ENCODE measurements at places on chromosomes 3 and 15.

DNA sequence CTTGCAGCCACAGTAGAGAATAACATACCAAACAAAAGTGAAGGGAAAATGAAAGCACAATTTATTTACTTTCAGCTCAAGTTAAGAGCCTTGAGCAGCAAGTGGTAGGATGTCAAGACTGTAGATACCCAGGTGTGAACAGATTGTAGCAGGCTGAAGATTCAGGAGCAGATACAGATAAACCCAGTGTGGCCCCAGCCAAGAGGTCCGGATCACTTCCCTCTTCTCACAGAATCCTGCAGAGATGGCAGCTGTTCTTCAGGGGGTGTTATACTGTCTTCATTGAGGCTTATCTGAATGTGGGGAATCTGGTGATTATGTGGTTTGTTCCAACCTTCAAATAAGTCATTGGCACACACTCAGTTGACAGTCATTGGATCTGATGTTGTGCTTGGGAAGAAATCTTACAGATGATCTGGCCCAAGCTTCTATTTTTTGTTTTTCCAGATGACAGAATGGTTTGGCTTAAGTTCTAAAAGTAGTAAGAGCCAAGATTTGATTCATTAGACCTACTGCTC lies 2.2 kb downstream of the STARD9 start:
- DNase-seq = no peak

DNA sequence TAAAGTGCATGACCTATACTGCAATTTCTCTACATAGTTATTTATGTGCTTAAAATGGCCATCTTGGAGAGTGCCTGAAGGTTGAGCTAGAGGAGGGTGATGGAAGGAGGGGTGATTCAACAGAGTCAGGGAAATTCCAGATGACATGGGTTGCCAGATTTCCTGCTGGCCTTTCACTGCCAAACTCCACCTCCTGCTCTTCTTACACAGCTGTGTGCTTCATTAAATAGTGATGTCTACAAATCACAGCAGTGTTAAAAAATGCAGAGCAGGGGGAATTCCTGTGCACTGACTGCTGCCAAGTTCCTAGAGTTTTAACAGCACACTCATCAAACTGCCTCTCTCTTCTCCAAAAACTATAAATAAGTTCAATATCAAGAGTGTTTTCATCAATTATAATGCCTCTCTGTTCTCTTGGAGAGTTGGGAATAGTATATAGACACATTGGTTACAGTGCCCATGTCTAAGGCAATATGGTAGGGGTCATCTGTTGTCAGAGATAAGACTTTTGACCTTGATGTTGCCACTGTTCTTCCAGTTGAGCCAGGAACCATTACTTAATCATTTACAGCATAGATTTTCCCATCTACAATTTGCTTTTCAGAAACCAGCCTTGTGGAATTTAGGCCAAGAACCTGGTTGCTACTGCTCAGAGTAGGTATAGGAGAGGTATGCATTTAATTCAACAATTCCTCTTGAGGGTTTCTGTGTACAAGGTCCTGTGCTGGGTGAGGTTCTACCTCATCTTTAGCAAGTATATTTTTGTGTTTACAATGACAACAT lies 79.6 kb downstream of the TP63 start:
- no peak for DNase-seq

GRCh38 chr15:76987896-76988860 lies 6.7 kb upstream of the PSTPIP1 start:
- DNase-seq = no peak

- no peak for DNase-seq
Observed at GRCh38 chr3:123618768-123619484, 34.1 kb upstream of the HACD2 start.

DNA sequence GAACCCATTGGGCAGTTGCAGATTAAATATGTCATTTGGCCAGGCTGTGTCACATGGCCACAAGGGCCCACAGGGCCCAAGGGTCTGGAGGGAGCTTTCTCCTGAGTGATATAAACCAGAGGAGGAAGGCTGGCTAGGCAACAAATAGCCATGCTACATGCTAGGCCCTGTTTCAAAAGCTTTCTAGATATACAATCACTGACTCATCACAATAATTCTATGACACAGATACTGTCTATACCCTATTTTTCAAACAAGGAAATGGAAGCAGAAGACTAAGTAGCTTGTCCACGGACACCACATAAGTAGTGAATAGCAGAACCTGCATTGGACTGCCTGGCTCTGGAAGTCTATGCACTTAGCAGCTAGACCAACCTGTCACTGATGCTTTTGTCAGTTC lies 625.4 kb downstream of the NTRK3 start:
- no peak for DNase-seq

DNA sequence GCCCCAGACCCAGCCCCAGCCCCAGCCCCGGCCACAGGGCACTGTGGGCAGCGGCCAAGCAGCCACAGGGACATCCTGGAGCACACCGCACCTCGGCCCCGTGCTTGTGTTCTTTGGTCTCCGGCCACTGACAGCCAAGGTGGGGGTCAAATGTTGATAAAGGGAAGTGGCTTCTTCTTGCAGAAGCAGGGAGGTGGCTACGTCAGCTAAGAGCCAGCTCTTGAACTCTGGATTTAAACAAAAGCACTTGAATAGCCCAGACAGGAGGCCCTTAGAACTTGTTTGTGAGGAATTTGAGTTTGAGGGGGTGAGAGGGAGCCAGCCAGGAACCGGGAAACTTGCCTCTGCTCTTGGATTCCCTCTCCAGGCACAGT lies 135.8 kb upstream of the ABHD17C start:
- DNase-seq = no peak

DNA sequence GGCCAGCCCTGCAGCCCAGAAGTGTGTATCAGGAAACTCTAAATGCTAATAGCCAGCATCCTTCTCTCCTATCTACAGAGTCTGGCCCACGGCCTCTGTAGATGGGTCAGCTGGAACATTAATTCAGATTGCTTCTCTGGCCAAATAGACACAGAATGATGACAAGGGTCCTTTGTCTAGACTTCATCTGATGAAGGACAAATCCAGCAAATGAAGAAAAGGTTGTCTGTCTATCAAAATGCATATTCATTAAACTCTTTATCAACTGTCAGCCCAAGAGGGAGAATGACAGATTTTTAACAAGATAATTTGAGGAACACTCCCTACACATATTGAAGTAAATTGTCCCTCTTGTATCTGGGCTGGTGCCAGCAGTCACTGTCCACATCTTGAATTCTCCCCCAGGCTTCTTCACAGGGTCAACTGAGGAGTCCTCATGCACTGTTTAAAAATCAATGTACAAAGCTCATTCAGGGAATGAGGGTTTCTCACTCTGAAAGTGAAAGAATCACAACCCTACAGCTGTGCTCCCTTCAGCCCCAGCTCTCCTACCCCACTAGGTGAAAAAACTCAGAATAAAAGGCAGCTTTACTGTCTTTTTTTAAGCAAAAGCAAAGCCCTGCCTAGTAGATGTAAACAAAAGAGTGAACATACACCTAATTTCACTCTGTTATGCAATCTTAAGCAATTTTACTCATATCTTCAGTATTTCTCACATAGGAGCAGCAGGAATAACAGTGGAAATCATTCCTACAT lies 507.7 kb downstream of the IGSF11 start:
- DNase-seq = no peak

DNA sequence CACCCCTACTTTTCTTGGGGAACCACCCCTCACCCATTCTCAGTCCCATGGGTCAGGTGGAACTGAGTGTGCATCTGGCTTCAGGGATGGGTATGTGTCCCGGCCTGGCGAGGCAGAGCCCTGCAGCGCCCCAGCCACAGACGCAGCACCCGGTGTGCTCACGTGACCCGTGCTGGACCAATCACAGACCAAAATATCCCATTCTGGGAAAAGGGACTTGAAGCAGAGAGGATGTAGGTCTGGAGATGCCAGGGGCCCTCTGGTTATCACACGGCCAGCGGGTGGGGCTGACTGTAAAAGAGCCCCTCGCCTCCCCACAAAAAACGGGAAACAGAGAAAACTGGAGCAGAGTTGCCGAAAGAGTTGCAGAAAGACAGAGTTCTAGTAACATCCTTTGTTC lies 138.0 kb upstream of the RAD18 start:
- no peak for DNase-seq

GRCh38 chr3:99659032-99659431 lies 20.6 kb downstream of the COL8A1 start:
- no peak for DNase-seq

DNA sequence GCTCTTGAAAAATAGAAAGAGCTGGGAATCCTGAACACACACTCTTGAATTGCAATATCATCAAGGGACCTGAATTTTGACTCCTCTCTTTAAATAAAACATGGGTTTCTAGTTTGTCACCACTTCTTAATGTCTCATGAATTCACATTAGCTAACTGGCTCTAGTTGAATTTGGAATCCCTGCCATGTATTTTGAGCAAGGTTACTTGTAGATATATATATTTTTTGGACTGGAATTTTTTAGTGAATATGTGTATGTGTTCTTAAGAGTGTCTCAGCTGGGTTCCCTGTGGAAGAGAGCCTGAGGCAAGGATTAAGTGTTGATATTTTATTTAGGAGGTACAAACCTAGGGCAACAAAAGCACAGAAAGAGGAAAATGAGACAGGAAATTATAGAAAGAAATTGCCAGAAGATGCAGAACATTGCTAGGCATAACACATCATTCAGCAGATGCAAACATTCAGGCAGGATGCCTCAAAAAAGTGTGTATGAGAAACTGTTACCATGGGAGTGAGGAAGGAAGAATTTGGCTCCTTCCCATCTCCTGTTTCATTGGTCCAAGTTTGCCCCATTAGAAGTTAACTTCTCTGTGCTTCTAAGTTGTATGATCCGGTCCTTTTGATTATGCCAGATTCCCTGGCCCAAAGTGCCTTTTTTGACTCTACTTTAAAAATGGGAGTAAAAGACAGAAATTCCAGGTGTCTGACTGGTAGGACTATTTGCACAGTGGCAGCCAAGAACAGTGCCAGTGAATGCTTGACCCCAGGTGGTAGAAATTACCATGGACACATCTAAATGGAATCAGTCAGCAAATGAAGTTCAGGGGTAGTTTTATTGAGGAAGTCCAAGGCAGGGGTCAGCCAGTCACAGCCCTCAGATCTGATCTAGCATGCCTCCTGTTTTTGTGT lies 253.7 kb upstream of the TGFBR2 start:
- no peak for DNase-seq

- no peak for DNase-seq
Observed at GRCh38 chr15:81511138-81511537, 137.1 kb upstream of the TMC3 start.

- DNase-seq = no peak
Observed at GRCh38 chr3:29475854-29476253, 195.0 kb downstream of the RBMS3 start.

DNA sequence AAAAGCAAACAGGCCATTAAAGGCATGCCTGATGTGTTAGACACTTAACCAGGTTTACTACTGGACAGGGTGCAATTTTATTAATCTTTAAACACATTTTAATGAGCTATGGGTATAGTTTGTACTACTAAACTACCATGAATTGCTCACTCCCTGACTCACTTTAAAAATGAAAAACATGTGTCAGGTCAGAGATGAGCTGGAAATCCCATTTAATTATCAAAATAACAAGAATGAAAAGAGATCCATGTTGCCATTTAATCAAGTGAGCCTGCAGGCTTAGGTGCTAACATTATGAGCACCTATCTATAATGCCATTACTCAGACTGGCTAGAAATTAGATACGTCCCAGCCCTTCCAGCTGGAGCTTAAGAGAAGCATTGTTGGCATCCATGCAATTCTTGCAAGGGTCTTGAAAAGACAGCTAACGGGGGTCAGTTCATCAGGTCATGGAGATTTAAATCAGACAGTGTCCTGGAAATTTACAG lies 224.4 kb downstream of the THRB start:
- no peak for DNase-seq

GRCh38 chr15:52352086-52352485 lies 56.5 kb upstream of the MYO5C start:
- DNase-seq = no peak

All from activated T-cell treated with anti-CD3 and anti-CD28 coated beads for 1 hour (primary cell).